ENCODE measurements at places on chromosomes 16 and 17.

DNA sequence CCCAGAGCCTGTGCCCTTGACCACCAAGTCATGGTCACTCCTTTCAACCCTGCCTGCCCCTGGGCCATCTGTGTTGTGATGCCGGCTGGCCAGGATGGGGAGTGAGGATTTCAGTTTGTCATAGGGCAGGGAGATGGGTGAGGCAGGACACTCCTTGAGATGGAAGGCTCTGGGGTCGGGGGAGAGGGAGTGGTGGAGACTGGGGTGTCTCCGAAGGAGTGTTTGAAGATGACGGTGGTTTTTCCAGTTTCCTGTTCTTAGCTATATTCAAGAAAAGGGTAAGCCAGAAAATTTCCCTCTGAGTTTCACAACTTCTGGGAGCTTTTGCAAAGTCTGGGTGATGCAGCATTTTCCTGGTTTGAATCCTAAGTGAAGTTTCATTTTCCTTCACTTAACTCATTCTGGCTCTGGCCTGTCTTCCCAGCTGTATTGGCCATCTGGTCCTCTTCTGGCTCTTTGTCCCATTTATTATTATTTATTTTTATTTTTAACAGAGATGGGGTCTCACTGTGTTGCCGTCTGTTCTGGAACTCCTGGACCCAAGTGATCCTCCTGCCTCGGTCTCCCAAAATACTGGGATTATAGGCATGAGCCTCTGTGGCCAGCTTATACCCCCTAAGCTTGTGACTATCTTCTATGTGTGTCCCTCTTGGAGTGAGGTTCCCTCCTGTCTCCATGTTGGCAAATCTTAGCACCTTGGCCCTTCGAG, 27.7 kb downstream of the ABCC1 start:
- no peak for DNase-seq

DNA sequence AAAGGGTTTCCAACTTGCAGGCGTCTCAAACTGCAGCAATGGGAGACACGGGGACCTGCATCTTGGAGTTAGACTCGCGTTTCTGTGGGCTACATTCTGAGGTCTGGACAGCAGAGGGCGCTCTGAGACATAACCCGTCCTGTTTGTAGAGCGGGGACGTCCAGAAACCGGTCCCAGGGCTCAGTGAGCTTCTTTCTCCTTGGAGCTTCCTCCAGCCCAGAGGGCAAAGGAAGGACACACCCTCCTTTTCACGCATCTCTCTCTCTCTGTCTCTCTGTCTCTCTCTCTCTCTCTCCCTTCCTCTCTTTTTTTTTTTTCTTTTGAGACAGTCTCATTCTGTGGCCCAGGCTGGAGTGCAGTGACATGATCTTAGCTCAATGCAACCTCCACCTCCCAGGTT, 19.8 kb downstream of the COX4I1 start:
- peak; percentile 67 for DNase-seq

- DNase-seq = no peak
These were observed 787 bp downstream of the CTCF start for GRCh38 chr16:67562918-67563707.

DNA sequence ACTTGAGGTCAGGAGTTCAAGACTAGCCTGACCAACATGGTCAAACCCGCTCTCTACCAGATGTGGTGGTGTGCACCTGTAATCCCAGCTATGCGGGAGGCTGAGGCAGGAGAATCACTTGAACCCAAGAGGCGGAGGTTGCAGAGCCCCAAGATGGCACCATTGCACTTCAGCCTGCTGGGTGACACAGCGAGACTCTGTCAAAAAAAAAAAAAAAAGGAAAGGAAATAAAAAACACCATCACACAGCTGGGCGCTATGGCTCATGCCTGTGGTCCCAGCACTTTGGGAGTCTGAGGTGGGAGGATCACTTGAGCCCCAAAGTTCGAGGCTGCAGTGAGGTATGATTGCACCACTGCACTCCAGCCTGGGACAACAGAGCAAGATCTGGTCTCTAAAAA, 13.3 kb upstream of the SBK1 start:
- DNase-seq = no peak
